ENCODE measurements at places on chromosomes 2 and 18.
A peak's percentile ranks its signal among the peaks of the same experiment; 100 is the strongest.

GRCh38 chr2:58794916-58795315, 553.8 kb upstream of the FANCL start:
- no peak for DNase-seq

- DNase-seq, result no peak
Measured at GRCh38 chr18:37385846-37386778, 179.5 kb downstream of the CELF4 start.

DNA sequence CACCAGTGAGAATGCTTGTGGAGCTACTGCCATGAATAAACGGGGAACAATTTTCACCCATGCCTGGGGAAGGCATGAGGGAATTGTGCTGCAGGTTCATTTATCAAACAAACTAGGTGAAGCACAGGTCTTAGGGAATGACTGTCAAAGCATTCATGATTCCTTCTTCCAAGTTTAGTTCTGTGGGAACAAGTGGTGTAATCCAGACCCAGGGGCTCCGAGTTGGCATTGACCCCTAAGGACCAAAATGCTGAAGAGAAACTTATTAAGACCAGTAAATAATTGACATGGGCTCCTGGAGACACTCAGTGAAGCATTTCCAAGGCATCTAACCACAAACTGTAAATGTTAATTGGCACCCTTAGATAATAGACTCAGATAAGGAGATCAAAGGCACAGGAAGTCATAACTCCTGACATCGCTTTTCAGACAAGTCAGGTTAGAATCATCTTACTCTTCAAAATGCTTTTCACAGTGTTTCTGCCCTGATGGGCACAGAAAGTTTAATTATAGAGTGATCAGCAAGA, 96.9 kb downstream of the SPP2 start:
- no peak for DNase-seq

GRCh38 chr2:158818511-158818910, 23.4 kb downstream of the DAPL1 start:
- DNase-seq, result no peak

- no peak for DNase-seq
Measured at GRCh38 chr2:46737577-46737976, 178.0 kb downstream of the MCFD2 start.

- DNase-seq, result no peak
Measured at GRCh38 chr2:168466834-168467565, 10.9 kb downstream of the CERS6 start.

DNA sequence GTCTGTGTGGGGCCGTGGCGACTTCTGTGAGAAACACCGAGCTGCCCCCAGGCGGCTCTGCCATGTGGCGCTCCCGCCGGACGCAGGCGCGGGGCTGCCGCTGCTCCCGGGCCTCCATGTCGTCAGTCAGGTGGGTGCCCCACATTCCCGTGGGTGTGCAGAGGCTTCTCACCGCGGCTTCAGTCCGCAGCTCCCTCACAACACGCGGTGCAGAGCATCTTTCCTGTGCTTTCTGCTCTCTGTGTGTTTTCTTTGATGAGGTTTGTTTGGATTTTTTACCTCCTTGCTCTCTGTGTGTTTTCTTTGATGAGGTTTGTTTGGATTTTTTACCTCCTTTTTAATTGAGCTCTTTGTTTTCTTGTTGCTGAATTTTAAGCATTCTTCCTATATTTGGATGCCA, 13.0 kb downstream of the AQP12A start:
- DNase-seq, result no peak

GRCh38 chr2:218398437-218399390, 954 bp upstream of the CTDSP1 start:
- no peak for DNase-seq

DNA sequence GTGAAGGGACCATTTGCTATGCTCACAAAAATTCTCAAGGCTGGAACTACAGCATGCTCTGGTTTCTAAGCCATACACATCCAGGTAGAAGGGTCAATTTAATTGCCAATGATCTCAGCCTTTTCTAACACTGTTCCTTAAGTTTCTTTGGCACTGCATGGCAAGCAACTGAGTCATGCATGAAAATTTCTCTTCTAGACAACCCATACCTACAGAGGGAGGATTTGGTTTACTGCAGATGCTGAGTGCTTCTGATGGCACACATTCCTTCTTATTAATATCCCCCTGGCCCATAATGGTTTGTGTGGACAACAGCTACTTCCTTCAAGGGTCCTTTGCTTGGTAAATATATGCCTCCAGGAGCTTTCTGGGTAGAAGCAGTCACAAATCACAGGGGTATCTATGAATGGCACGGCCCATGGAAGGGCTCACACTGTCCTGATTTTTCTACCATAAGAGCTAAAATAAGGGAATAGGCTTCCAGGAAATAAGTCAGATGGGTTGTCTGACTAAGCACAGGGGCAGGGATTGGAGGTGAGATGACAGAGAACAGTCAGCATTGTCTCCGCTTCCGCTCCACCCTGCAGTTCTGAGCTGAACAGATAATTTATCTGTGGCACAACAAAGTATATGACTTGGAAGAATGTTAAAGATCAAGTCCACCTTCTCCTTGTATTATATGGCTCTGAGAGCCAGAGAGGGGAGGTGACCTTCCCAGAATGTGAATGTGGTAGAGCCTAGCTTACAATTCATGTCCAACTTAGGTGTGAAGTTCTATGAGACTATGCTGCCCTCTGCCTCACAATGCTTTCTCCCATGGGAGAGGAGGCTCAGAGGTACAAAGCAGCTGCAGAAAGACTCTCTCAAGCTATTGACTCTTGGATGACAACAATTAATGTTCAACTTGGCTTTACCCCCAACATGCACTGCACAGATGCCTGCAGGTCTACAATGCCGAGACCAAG, 199.2 kb upstream of the TNP1 start:
- DNase-seq, result no peak

DNA sequence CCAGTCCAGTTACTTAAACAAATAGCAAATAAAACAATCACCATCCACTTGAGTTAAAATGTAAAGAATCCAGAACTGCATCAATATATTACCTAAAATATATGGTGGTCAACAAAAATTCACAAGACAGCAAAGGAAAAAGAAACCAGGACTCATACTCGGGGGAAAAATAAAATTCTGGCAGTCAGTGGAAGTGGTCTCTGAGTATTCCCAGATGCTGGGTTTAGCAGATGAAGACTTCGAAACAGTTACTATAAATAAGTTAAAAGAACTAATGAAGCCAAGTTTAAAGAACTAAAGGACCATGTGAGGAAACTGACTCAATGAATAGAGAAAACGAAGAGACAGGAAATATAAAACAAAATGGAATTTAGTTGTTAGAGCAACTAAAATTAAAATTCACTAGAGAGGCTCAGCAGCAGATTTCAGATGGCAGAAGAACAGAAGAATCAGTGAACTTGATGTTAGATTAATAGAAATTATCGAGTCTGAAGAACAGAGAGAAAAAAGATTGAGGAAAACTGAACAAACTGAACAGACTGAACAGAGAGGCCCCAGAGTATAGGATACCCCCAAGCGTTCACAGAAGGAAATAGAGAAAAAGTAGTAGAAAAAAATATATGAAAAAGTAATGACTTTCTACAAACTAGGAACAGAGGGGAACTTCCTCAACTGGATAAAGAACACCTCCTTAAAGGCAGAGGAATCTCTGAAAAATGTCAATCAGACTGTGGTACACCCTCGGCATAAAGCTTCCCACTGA, 27.9 kb downstream of the MGAT4A start:
- DNase-seq, result no peak

- no peak for DNase-seq
Measured at GRCh38 chr18:77164763-77165485, 32.3 kb upstream of the MBP start.

- peak; percentile 68 for DNase-seq
Measured at GRCh38 chr18:6920099-6920955, 190.8 kb downstream of the ARHGAP28 start.

GRCh38 chr2:96872591-96873349, 2.9 kb upstream of the SEMA4C start:
- DNase-seq, result no peak

DNA sequence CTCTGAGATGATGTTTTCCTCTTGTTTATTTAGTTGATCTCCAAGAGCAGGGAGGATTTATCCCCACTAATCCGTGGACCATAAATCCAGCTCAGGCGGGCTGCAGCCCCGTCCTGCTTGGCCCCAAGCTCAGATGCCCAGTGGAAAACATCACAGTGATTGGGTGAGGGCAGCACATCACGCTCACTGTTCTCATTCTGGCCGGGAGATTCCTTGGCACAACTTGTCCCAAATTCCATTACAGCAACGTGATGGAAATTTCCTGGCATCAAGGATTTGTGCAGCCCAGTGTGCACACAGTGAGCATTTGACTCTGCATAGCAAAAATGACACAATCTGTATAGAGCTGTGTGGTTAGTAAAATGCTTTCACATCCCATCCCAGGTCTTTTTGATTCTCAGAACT, 96.8 kb downstream of the VAPA start:
- DNase-seq, result peak; percentile 80

DNA sequence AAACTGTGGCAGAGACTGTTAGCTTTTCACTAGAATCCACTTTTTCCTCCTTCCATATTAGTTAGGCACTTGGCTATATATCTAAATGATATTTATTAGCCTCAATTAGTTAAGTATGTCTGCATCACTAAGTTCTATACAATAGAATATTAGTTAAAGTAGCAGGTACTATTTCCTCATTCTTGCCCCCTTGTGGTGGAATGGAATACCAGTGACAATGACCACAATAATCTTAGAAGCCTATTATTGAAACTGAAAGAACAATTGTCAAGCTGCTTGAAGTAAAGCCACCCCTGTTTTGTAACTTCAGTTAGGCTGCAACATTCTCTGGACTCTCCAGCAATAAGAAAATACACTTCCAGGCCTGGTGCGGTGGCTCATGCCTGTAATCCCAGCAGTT, 476.3 kb upstream of the VWC2L start:
- DNase-seq, result peak; percentile 6

DNA sequence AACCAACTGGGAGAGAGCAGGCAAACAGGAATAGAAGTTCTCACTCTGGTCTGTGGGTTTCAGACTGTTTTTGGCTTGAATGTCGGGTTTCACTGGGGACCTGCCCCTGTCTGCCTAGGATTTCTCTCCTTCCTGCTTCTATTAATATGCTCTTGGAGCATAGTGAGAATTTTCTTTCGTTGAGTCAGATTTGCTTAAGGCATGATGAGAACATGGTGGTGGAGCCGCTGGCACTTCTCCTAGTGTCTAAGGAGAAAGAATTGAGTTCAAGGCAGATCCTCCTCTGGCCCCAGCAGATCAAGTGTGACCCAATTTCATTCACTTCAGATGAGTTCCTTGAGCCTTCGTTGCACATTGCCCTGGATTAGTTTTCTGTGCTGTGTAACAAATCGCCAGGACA, 103.9 kb upstream of the HS6ST1 start:
- DNase-seq, result peak; percentile 72

- DNase-seq, result no peak
Measured at GRCh38 chr2:17894556-17894955, 16.1 kb downstream of the KCNS3 start.

- no peak for DNase-seq
Measured at GRCh38 chr2:198788676-198789075, 669.1 kb downstream of the SATB2 start.

- no peak for DNase-seq
Measured at GRCh38 chr2:143229952-143230351, 100.7 kb downstream of the ARHGAP15 start.

GRCh38 chr18:10792181-10792580, 266.4 kb downstream of the NAPG start:
- no peak for DNase-seq

- DNase-seq, result no peak
Measured at GRCh38 chr2:94873362-94874276, 2.4 kb downstream of the TEKT4 start.

GRCh38 chr2:46297546-46298271, 502 bp downstream of the EPAS1 start:
- no peak for DNase-seq

DNA sequence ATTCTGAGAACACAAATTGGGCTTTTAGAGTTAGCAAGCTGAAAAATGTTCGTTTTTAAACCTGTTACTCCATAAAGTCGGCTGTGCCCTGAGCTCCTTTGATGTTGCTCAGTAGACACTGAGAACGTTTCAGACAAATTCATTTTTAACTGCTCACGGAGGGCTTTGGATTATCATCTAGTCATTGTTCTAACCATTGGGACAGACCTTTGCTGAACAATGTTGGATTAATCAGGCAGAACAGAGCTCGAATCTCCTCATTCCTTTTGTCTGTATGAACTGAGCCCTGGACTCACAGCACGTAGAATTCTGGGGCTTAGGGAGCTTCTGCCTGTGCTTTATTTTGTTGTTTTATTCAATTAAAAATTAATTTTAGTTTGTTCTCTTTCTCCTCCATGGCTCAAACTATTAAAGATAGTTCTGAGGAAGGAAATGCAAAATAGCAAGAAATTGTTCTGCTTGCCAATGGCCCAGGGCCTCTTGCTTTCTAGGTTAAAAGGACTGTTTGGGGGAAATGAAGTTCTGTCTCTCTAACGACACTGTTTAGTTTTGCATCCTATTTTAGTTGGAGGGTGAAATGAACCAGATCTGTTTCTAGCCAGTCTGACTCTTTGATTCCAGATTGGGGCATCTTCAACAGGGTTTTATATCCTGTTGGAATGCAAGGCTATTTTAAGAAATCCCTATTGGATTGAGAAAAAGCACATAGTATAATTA, 114.7 kb upstream of the CXCR4 start:
- no peak for DNase-seq

DNA sequence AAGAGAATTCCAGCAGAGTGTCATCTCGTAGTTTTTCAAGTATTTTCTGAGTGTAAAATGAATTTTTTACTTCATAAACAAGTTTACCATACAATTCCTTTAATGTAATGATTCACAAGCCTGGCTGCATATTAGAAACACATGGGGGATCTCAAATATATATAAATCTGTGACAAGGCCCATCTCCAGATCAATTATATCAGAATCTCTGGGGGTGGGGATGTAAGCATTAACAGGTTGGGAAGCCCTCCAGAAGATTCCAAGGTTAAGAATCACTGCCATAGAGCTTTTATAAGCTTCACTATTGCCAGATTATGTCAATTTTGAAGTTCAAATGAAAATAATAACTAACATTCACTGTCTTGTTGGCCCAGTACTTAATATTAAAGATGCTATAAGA, 111.2 kb downstream of the BAZ2B start:
- no peak for DNase-seq

DNA sequence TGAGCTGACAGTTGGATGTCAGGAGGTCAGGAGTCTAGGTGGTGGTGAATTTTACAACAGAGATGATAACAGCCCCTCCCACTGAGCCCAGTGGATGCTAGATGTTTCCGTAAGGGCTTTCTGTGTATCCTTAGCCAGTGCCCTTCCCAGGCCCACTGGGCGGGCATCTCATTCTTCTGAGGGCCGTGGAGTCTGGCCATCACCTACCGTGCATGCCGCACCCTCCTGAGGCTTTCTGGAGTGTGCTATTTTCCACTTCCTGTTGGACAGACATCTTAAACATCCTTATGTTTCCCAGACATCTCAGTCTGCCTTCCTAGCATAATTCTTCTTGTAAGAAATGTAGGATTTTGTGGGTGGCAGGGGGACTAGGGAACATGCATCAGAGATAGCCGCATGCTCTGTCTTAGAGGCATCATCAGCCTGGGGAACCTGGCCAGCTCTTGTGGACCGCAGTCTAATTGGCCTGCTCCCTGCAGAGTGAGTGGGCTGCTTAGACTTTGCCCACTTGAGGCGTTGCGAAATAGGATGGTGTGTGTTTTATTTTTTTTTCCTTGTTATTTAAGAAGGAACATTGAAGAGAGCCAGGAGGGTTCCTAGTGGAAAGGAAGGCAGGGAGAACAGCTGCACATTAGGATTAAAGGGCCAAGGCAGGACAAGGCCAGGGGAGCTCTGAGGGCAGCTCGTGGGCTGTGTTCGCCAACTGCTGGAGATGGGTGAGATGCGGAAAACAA, 135.8 kb downstream of the SH3RF3 start:
- no peak for DNase-seq

- no peak for DNase-seq
Measured at GRCh38 chr18:45019469-45019868, 338.8 kb downstream of the SETBP1 start.
